Activated naive CD4-positive, alpha-beta T cell treated with Interleukin-2 at 50 U/mL for 16 hours (primary cell): ENCODE measurements at places on chromosomes 13 and 19.

GRCh38 chr19:55080121-55080967, 4.7 kb downstream of the EPS8L1 start:
- peak; percentile 61 for DNase-seq

- DNase-seq, result no peak
These were observed 168.9 kb downstream of the PTPRS start for GRCh38 chr19:5171711-5172110.

GRCh38 chr13:43434191-43434590, 352.6 kb downstream of the ENOX1 start:
- no peak for DNase-seq

- no peak for DNase-seq
These were observed 77.3 kb downstream of the SLC6A16 start for GRCh38 chr19:49247676-49248075.

- DNase-seq, result no peak
These were observed 268.6 kb downstream of the NDFIP2 start for GRCh38 chr13:79749566-79749965.

- DNase-seq, result no peak
These were observed 1.7 kb downstream of the SOX1 start for GRCh38 chr13:112068540-112069060.

GRCh38 chr19:10503002-10503789, at the start of gene KEAP1:
TSS of gene KEAP1 (minus strand) at chr19:10503356. CDS start at chr19:10500033, 3,323 bp downstream.
- DNase-seq, result peak; percentile 51

- no peak for DNase-seq
These were observed 8.6 kb downstream of the FPR3 start for GRCh38 chr19:51803519-51803918.

DNA sequence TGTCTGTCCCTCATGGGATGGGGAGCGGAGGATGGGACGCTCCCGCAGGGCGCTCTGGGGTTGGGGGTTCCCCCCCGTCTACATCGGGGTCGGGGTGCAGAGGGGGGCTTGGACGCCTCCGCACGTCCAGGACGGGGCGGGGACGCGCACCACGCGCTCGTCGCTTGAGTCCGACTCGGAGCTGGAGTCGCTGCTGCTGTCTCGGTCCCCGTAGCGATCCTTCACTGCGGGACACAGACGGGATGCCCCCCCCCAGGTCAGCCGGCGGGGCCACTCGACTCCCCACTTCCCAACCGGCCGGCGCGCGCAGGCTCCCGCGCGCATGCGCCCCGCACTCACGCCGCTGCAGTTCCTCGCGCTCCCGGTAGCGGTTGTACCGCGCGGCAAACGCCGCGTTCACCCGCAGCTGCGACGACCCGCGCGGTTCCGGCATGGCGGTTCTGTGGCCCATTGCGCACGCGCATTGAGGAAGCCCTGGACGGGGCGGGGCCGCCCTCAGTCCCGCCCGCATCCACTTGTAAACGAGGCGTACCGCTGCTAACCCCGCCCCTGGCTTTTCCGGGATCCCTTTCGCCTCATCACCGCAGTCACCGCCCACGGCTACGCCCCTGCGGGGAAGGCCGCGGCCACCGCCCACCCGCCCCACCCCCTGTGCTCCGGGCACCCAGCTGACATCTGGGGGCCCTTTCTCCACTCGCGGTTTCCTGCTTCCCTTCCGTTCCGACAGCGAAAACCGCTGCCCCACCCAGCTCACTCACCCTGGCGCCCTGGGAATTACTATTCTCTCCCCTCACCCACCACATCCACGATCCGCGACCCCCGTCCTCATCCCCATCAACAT, at the start of gene KRI1:
KRI1 (minus strand) TSS at position 444 of the 841 bp plus-strand sequence; CDS start at position 433, 11 bp downstream.
- DNase-seq, result peak; percentile 97

- DNase-seq, result peak; percentile 82
These were observed 29.3 kb upstream of the NANOS3 start for GRCh38 chr19:13847407-13848339.

DNA sequence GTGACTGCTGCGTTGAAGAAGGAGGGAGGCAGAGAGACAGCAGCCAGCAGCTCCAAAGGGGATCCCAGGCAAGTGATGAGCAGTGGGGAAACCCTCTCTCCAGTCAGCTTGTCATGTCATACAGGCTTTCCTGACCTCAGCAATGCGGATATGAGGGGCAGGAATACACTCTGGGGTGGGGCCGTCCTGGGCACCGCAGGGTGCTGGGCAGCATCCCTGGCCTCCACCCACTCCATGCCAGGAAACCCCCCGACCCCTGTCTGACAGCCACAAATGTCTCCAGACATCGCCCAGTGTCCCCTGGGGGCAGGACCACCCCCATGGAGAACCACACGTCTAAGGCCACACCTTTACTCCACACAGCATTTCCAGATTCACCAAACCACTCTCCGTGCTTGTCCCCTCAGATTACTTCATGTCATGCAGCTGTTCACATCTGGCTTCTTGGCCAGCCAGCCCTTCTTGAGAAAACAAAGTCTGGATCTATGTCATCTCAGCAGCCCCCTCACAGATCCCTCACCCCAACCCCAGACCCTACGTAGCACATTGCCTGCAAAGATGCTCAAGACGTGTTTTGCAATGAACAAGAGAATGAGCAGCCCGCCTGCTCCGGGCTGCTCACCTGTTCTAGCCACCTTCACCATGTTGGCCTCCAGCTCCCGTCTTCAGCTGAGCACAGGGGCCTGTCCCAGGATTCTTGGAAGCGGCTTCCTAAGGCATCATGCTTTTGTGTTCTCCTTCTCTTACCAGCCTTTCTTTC, 46.5 kb downstream of the RFX2 start:
- DNase-seq, result no peak

DNA sequence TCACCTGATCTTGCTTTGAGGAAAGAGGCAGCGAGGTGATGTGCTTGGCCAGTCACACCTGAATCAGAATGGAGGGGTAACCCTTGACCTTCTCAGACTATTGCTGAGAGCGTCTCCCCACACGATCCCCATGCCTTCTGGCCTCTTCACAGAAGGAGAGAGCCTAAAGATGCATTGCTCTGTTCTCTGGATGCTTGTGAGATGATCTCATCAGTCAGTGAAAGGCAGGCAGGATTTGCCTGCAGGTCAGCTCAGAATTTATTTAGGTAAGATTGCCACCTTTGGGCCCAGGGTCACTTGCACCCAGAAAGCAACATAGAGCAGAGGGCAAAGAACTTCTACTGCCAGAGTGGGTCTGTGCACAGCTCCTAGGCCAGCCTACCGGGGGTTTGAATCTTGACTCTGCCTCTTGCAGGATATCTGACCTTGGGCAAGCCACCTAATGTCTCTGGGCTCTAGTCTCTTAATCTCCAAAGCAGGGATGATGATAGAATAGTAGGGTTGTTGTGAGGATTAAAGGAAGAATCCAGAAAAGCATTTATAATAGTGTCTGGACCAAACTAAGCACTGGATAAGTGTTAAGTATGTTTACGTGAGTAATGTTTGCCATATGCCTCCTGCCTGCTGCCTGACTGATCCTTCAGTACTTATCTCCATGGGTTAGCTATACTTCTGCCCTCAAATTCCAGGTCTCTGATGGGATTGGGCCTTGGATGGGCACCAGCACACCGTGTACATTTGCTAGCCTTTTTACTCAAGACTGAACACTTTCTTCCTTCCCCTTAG, 8.4 kb upstream of the FLT1 start:
- DNase-seq, result no peak

GRCh38 chr13:70732611-70733010, 624.4 kb upstream of the KLHL1 start:
- no peak for DNase-seq

GRCh38 chr19:42561512-42561911, 33.2 kb downstream of the CEACAM8 start:
- no peak for DNase-seq

- no peak for DNase-seq
These were observed 2832.9 kb upstream of the PCDH20 start for GRCh38 chr13:64248371-64249065.
